ENCODE measurements at places on chromosomes 6 and 20.

DNA sequence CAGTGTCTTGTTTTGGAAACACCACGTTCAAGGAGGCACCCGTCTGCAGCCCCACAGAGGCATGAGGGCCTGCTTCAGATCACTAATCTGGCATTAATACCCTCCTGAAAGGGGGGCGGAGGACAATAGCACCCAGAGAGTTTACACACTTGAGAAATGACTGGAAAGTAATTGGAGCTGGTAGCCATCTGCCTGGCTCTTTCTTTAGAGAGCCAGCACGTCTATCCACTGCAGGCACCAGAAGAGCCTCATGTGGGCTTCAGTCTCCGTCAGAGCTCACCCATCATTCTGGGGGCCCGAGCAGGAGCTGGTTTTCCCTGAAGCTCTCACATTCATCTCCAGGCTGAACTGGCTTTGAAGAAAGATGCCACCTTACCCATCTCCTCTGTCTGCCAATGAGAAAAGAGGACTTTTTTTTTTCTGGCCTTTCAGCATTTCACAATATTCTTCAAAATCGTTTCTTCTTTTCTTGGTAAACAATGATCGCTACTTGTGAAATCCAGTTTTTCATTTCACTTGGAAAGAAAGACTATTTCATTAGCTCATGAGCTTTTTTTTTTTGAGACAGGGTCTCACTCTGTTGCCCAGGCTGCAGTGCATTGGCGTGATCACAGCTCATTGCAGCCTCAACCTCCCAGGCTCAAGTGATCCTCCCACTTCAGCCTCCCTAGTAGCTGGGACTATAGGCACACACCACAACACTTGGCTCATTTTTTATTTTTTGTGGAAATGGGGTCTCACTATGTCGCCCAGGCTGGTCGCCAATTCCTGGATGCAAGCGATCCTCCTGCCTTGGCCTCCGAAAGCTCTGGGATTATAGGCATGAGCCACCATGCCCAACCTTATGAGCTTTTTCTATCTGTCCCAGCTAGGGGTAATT lies 124.7 kb upstream of the ZNF217 start:
- DNase-seq: no peak

- DNase-seq: no peak
These were observed 45.1 kb upstream of the EEF1A1 start for GRCh38 chr6:73565767-73566485.

GRCh38 chr6:89023591-89024441 lies 56.7 kb upstream of the PNRC1 start:
- DNase-seq: no peak

- DNase-seq: no peak
These were observed 16.6 kb upstream of the LYRM2 start for GRCh38 chr6:89655122-89655521.

DNA sequence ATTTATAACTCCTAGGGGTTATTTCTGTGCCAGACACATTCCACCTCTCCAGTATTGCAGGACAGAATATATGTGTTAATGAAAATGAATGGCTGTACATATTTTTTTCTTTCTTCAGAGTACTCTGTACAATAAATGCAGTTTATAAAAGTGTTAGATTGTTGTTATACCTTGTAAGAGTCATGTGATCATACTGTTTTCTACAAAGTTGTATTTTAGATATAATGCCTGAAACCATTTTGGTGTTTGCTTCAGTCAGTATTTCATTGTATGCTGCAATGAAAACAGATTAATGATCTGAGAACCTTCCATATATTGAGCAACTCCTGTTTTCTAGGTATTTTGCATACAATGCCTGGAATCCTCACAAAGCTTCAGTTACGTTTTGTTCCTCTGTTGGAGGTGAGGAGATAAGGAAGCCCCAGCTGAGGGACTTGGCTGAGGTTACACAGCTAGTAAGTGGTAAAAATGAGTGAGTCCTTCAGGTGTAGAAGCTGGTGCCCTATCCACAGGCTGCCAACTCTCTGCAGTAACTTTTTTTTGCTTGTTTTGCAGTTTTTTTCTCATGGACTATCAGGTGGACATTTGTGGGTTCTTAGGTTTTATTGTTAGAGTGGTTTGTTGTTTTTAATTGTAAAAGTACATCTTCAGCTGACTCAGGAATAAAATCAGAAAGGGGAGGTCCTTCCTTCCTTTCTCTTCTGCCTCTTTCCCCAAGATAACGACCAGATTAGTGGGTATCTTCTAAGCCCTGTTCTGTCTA lies 11.6 kb downstream of the PDCD2 start:
- DNase-seq: no peak

DNA sequence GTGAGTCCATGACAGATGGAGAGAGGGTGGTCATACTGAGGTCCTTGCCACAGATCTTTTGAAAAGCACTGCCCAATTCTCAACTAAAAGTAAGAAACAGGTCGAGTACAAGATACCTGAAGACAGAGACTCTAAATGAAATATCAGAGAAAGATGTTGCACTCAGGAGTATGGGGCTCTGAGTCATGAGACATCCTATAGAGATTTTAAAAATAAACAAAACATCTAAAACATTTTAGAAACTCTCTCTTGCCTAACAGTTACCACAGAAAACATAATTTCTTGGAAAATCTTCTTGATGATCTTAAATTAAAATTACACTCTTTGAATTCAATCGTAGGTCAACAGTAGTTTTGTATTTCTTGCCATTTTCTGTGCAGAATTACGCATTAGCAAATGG lies 348.9 kb upstream of the MARCKS start:
- no peak for DNase-seq

- no peak for DNase-seq
These were observed 587.0 kb upstream of the FLRT3 start for GRCh38 chr20:14924433-14924832.

- no peak for DNase-seq
These were observed 216.0 kb downstream of the DLL1 start for GRCh38 chr6:170074907-170075306.

DNA sequence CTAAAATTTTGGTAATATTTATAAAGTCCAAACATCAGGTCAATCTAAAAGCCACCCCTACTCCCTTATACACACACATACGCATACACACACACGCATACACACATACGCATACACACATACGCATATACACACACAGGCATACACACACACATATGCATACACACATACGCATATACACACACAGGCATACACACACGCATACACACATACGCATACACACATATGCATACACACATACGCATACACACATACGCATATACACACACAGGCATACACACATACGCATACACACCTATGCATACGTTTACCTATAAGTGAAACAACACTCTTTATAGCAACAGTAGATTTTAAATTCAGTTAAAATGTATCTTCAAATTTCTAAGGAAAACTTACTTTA lies 112.8 kb upstream of the C6orf118 start:
- no peak for DNase-seq

DNA sequence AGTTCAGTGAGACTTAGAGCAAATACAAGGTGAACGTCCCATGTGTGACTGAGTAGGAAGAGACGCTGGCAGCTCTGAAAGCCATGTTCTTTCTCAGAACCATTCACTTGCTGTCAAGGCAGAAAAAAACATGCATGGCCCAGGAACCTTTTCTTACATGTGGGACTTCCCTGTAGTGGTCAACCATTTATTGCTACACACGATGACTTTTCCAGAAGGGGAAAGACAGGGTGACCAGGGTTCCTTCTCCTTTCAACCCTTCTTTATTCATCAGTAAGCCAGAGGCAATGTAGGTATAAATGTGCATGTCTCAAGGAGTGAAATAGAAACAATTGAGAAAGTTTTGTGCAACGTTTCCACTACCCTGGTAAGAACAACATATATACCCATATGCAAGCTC lies 189.0 kb downstream of the NFATC2 start:
- no peak for DNase-seq

- DNase-seq: no peak
These were observed 258.9 kb downstream of the CD109 start for GRCh38 chr6:73954881-73955280.

DNA sequence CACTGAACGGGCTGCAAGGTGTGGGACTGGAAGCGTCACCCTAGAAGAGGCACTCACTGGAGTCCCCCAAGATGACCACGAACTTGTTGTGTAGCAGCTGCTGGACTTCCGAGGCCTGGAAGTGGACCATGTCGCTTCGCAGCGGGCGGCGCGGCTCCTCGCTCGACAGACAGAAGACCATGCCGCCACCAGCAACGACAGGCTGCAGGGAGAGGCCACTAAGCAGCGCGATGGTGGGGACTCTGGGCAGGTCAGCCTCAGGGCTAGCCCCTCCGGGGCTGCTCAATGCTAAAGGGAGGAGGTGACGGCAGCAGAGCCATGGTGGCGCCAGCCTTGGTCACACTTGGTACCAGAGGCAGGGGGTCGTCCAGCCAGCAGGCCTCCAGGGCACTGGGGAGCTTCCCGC lies 720 bp downstream of the PCED1A start:
- DNase-seq: no peak

DNA sequence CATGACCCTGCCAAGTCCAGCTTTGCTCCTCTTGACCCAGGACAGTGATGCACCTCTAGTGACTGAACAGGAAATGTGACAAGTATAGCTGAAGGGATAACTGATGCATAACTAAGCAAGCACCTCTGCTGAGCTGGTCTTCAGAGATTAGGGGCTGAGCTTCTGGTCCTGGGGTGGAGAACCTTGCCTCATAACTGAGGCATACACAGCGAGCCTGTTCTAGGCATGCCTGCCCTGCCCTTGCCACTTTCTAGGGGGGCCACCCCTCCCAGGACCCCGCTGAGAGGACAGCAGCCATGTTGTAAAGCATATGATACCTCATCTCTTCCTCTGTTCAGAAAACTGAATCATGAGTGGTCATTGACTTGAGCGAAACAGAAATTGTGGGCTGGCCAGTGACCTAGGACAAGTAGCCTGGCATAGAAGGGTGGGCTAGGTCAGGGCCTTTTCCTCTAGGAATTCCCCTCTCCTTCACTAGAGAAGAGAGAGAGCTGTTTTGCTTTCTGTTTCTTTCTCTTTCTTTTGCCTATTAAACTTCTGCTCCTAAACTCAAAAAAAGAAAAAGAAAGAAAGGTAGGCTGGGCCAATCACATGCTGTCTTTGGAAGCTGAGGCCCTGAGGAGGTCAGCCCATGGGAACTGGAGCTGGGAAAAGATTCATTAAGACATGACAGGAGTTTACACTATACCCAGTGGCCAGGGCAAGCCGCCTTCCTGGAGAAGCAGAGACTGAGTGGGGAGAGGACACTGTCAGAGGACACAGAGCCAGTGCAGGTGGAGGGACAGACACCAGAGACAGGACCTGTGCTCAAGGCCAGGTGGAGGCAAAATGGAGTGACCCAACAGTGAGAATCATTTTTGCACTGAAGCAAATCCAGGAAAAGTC lies 23.1 kb downstream of the ALDH5A1 start:
- no peak for DNase-seq

DNA sequence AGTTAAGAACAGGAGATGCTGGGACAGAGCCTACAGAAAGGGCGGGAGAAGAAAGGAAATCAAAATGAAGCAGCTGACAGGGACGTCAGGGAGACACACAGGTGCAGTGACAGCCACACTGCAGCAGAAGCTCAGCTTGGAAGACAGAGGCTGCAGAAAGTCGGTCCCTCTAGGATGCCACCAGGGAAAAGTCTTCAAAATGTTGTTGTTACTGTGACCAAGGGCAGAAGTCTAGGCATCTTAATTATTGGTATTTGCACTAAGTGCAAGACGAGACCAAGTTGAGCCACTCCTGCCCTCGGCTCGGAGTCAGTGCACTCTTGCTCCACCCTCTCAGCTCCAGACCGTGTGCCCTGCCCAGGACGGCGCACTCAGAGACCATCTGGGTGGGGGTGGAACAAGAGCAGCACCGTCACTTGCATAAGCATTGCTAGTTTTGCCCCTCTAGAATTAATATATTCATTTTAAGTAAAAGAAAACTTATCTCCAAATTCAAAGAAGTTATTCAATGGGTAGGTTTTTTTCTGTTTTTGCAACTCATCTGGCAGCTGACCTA lies 2.6 kb downstream of the PRR18 start:
- DNase-seq: no peak

DNA sequence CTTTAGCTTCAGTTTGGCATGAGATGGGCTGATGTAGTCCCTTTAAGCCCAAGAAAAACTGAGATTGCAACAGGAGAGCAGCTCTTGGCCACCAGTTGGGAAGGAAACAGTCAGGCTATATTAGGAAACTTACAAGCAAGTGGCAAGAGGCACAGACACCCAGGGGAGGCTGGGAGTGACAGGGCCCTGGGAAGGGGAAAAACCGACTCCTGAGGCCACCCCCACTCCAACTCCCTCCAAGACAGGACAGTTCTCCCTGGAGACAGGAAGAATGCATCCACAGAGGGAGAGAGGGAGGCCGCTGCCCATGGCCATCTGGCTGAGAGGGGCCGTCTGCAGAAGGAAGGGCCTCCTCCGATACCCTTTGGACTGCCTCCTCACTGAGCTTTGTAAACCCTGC lies 20.5 kb downstream of the JPH2 start:
- no peak for DNase-seq

DNA sequence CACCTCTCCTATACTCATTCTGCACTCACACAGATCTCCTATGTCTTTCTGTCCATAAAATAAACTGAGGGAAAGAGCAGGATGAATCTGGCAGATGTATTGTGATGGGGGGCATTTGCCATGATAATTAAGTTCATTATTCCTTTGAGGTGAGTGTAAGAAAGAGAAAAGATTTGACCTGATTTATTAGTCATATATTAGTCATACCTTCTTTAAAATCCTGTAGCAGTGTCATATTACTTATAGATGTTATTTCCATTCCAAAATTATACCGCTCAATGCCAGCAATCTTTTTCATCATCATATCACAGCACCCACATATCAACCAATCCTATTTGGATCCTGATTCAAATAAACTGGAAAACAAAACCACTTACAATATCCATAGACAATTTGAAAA lies 733.3 kb upstream of the SLC35B3 start:
- no peak for DNase-seq

- no peak for DNase-seq
These were observed 114.6 kb upstream of the HTR1E start for GRCh38 chr6:86822747-86823146.

DNA sequence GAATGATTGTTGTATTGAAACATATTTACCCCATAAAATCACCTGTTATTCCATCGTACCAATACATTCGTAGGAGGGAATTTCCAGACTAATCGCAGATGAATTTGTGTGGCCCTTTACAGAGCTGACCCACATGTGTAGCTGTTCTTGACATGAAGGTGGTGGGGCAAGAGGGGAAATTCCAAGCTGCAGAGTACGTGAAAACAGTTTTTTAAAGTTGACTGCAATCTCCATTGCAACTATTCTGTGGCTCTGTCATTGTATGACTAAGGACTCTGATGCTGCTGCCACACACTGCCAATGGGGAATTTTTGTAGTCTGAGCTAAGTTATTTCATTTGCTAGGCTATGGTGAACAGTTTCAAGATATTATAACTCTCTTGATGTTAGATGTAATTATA lies 46.4 kb upstream of the ADTRP start:
- DNase-seq: no peak

DNA sequence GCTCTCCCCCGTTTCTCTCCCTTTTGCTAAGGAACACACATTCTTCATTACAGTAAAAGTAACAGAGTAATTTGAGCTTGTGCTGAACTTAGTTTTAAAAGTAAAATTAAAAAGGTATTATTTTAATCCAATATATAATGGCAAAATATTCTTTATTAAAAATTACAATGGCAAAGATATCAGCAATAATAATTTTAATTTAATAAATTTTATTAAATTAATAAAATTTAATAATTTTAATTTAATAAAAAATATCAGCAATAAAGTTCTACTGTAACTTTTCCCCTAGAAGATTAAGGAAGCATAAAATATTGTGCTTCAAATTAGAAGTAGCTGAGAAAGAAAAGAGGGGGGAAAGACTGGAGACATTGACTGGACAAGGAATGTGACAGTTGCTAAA lies 32.5 kb downstream of the DSE start:
- no peak for DNase-seq
